Glutamatergic neuron (in vitro differentiated cells): ENCODE measurements at places on chromosomes 6 and 20. TPM values are rescaled to one million over a fixed set of nuclear protein-coding genes. Genes with fewer than 3 reads are reported as not detected.

Gene RAET1G
- not detected for total RNA-seq

Gene PSMB9
- not detected for total RNA-seq

Gene BCKDHB
- 13.6 TPM for total RNA-seq

Gene CDH4
- total RNA-seq = 1.2 TPM

Gene TUBB2B
- 1,777 TPM for total RNA-seq

Gene LY6G5C
- 13.8 TPM for total RNA-seq

Gene TCP11
- not detected for total RNA-seq

Gene ZC3H12D
- 48.7 TPM for total RNA-seq

Gene MEP1A
- not detected for total RNA-seq

Gene TPBG
- 1.4 TPM for total RNA-seq

Gene OPN5
- not detected for total RNA-seq

Gene TTLL9
- total RNA-seq = 1.5 TPM

Gene MEI4
- total RNA-seq = 0.86 TPM

Gene ZNF318
- total RNA-seq = 26.3 TPM

Gene RCAN2
- total RNA-seq = 21.6 TPM

Gene COL9A1
- total RNA-seq = 1.8 TPM

Gene SYNGAP1
- 75.1 TPM for total RNA-seq

Gene JPH2
- 0.07 TPM for total RNA-seq

Gene EYA4
- not detected for total RNA-seq

Gene IL20RA
- not detected for total RNA-seq

Gene CD24
- total RNA-seq = 782 TPM

Gene TM9SF4
- total RNA-seq = 106 TPM

Gene RNF182
- total RNA-seq = 1.8 TPM

Gene MOXD1
- total RNA-seq = not detected

Gene BANF2
- total RNA-seq = not detected

Gene DYNLT2
- 1.7 TPM for total RNA-seq

Gene TSPO2
- total RNA-seq = not detected

Gene HLA-DQA1
- total RNA-seq = not detected

Gene ABHD12
- 101 TPM for total RNA-seq

Gene HEY2
- 2.1 TPM for total RNA-seq

Gene BHLHE23
- total RNA-seq = 23.9 TPM
